Erythroblast (primary cell): ENCODE measurements at places on chromosomes 7 and 10.

DNA sequence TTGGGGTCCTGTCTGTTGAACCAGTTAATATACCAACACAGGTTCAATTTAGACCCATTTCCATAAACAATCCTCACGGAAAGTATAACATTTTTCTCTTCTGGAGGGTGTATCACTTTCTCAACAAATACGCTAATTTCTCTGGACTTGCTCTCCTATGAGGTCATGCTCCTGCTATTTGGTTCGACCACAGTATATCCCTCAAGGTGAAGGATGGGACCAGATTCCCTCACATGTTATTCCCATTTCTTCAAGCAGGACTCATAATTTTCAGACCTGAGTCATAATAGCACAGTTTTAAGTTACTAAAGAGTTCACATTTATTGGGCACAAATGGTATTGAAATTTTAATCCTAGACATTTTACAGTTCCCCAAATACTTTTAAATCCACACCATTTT is 57.2 kb downstream of the ADAM12 start:
- no peak for DNase-seq

DNA sequence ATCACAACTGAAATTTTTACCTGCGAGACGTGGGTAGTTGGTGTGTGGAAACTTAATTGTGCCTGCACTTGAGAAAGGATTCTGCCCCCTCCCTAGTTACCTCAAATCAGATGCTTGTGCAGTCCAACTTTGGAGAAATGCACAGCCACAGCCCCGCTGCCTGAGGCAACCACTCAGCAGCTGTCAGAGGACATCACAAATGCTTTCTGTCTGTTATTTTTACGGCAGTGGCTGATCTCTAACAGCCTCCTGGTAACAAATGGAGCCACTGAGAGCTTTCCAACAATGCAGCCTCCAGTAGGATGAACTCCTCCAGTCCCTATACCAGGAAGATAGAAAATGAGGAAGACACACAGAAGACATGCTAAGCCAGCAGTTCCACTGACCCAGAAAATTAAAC is 712.2 kb upstream of the GHITM start:
- DNase-seq, result no peak

GRCh38 chr10:122725768-122726167 is 26.1 kb upstream of the C10orf120 start:
- DNase-seq, result no peak

DNA sequence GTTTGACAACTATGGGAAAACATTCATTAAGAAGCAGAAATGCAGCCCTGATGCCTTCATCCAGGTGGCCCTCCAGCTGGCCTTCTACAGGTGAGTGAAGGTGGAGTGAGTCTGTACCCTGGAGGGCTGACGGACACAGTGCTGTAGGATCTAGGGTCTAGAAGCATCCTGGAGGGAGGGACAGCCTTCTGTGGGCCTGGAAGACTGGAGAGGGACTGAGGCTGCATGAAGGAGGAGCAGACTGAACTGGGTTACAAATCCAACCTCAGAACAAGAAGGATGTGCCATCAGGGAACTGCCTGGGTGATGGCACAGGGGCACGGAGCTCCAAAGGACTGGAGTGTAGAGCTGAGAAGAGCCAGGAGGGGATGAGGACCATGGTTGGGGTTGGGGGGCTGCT is 27.5 kb upstream of the C10orf53 start:
- DNase-seq, result no peak

DNA sequence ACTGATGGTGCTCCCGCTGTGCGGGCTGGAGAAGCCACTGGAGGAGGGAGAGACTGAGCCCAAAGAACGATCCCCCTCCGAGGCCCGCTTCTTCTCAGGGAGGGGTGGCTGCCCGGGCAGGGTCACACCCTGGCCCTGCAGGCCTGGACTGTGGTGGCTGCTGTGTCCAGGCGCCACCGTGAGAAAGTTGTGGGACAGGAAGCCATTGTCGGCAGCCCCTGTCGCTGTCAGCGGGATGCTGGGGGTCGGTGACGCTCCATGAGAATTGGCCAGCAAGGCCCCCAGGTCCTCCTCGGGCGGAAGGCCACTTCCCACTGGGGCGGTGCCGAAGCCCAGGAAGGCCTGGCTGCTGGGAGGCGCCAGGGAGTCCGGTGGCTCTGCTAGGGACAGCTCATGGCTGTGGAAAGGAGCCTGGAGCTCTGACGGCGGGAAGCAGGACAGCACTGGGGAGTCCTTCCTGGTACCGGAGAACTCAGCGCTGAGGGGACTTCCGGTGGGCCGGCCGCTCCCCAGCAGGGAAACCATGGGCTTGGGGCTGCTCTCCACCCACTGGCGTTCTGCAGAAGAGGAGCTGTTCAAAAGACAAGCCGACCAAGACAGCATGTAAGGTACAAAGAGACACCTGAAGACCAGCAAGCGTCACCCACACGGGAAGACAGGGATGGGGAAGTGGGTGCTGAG is 278.8 kb downstream of the TNS3 start:
- DNase-seq, result no peak

GRCh38 chr7:85573346-85573745 is 386.5 kb upstream of the SEMA3D start:
- no peak for DNase-seq

- DNase-seq, result no peak
These were observed 115.0 kb upstream of the HGF start for GRCh38 chr7:81884817-81885216.

DNA sequence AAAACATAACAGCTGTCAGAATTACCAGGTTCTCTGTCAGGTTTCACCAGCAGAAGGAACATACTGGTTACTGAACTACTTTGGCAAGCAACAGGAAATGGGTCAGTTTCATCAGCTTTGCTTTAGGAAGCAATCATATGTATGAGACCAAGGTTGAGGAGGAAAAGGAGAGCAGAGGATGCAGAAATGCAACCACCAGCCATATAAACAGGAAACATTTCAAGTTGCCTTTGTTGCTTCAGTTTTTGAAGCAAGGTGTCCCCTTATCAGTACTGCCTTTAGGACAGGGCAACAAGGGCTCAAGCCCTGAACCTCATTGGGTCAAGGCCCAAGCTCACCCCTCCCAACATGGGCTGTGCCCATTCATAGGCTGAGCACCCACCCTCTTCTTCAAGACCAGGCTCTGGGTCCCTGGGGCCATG is 10.2 kb downstream of the HIPK2 start:
- DNase-seq, result no peak

DNA sequence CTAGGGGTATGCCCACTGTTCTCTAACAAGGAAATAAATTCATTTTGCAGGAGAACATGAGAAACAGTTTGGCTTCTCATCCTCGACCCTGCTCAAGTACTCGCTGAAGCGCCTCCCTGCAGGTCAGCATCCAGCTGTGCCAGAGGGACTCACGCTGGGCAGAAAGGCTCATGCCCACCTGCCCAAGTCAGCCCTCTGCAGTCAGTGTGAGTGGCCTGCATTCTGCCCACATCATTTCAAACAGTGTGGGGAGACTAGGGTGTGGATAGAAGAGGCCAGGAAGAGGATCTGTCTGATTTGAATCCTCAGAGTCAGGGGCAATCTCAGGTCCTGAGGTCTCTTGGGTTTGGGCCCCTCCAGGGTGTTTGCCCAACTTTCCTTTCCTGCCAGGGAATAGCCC is 297.8 kb downstream of the ELMO1 start:
- no peak for DNase-seq

DNA sequence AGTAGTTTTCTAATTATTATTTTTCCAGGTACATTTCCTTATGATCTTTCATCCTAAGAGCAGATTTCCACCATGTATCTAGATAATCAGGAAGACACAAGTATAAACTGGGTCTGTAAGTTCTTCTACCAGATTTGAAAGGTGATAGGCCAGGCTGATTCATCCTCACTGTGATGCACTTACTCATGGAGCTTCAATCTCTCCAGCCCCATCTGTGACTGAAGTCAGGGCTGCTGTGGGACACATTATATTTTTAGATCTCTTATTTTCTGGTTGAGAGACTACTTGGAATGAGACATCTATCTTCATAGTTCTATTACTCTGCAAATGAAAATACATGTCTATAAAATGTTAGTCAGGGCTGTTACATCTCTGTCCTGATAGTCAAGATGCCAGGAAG is 85.5 kb upstream of the SLC25A13 start:
- no peak for DNase-seq

DNA sequence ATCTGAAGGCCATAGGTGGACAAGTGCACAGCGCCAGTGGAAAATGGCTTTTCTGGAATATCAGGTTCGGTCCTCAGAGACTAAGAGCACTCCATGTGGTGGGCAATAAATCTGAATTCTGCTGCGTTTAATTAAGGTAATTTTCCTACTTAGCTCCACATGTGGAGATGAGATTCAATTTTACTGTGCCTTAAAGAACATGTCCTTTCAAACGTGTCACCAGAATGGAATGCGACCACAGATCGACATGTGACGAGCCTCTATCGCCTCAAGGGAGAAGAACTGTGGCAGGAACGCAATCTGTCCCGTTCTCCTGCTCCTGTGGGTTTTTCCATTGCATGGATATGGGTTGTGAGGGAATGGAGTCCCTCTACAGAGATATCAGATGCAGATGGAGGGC is 205.3 kb upstream of the ZNF32 start:
- no peak for DNase-seq

DNA sequence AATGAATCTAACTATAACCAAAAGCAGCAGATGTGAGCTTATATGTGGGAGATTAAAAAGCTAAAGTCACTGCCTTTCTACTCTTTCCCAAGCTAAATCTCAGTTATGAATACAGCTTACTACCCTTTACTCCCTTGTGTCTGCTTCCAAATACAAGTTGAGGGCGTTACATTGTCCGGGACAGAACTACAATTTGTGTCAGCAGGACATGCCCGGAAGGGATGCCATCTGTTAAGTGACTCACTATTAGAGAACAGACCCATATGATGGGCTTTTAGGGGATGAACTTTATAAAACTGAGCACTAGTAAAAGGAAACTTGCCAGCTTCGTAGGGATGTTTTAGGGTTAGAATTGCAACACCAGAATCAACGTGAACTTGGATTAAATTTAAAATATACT is 299.7 kb upstream of the CSTF2T start:
- no peak for DNase-seq

DNA sequence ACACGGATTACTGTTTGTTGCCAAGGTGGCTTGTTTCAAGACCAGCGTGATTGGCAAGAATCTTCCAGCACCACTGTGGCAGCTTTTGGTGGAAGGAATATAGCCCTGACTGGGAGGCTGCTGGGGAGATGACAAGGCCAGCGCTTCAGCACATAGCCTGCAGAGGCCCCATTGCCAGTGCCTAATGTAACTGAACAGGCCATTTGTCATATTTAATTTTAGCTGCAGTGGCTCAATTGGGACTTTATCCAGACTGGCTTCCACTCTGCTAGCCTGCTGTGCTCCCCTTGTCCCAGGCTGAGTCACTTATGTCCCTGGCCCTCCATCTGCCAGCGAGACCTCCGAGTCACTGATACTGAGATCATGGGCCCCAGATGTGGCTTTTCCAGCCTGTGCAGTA is 483.1 kb downstream of the GALNT17 start:
- DNase-seq, result no peak

DNA sequence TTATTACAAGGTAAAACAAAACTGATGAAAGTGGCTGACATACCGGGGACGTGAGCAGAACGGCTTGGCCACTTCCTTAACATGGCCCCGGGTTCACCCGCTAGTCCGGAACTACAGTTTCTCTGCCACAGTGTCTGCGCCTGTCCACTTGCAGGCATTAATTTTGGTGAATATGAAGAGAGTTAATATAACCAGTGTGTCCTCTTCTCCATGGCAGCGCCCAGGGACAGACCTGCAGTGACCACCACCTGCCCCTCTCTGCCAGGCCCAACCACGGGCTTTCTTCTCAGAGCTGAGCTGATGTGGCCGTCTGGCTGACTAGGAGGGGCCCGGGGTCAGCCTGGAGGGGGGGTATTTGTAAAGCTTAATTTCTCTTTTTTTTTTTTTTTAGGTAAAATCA is 1.1 kb upstream of the NDUFB2 start:
- DNase-seq, result no peak

- DNase-seq, result no peak
These were observed 782.9 kb downstream of the CCSER2 start for GRCh38 chr10:85111271-85111670.

DNA sequence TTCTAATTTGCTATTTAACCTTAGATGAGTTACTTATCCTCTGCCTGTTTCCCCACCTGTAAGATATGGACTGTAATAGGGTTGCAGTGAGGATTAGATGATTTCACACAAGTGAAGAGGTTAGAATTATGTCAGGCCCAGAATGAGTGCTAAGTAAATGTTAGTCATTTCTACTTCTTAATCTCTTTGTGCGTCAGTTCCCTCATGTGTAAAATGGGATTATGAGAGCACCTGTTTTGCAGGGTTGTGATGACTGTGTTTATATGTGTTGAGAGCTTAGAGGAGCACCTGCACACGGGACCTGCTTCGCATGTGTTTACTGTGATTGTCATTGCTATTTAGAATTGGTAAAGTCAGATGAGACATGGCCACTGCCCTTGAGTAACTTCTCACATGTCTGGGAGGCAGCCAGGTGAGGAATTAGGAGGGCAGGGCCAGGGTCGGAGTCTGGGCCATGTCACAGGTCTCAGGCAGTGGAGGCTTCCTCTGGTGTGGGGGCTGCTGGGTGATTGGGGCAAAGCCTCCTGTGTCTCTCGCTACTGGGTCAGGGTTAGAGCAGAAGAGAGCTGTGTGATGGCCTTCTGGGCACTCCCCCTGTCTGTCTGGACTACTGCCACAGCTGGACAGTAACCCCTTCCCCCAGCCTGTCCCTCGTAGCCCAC is 106.7 kb downstream of the WDFY4 start:
- DNase-seq, result no peak

DNA sequence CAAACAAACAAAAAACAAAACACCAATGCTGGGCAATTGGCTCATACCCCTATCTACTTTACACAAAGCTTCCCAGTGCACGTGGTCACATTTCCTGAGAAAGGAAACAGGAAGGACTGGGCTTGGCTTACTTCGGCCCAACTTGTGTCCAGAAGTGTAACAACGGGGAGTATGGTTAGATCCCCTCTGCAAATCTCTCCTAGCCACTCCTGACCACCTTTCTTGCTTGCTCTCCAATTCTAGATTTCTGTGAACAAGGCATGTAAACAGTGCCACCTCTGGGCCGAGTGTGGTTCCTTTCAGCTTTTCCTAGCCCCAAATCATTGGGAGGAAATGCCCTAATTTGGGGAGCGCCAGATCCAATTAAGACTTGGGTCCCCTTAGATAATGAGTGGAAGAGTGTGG is 21.0 kb upstream of the FRAT2 start:
- DNase-seq, result peak; percentile 23

DNA sequence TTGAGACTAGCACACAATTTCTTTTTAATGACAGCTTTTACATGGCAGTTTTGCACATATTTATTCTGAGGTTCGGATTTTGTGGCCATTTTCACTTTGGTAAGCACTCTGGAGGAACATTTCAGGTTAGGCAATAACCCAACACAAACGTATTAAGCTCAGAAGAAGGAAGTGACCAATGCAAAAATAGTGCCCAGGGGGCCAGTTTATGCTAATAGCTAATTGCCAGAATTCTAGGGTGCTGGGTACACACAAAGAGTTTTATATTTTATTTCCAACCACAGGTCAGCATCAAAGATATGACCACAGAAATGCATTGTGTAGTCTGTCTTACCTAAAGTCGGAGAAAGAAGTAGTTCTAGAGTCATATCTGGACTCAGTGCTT is 8.4 kb upstream of the AGR2 start:
- DNase-seq, result no peak

GRCh38 chr7:37041461-37041860 is 317.2 kb upstream of the AOAH start:
- no peak for DNase-seq

- DNase-seq, result no peak
These were observed 72.8 kb upstream of the ZNF722 start for GRCh38 chr7:63925626-63926460.
